ENCODE measurements at places on chromosomes 1 and 21.

- no peak for DNase-seq
Measured at GRCh38 chr1:84303314-84303830, 1.9 kb downstream of the SAMD13 start.

- DNase-seq: no peak
Measured at GRCh38 chr1:185439727-185440415, 122.8 kb upstream of the IVNS1ABP start.

DNA sequence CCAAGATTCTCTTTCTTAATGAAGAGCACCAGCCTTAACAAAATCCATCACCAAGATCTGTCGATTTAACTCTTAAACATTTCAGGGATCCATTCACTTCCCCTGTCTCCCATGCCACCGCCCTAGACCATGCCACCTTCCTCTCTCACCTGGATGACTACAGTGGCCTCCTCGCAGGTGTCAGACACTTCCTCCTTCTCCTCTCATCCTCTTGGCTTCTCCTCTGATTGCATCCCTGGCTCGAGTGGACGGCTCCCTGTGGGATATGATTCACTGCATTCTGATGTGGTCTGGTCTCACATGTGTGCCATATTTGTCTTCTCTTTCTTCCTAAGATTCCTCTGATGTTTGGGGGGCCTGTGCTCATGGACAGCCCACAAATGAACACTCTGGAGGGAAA, 66.4 kb upstream of the KLHDC7A start:
- no peak for DNase-seq

DNA sequence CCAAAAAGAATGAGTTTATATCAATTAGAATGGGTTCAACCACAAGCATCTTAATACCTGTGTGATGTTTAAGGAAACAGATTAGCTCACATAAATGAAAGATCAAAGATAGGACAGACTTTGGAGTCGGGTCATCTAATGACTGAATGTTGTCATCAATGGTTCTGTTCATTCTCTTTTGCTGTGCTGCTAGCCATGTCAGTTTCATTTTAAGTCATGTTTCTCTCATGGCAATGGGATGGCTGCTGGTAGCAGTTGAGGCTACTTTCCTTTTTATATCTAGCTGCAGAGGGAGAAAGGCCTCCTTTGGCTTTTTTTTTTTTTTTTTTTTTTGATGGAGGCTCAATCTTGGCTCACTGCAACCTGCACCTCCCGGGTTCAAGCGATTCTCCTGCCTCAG, 86.9 kb upstream of the SPAG17 start:
- no peak for DNase-seq

- no peak for DNase-seq
Measured at GRCh38 chr1:197063212-197063611, 3.8 kb downstream of the F13B start.

DNA sequence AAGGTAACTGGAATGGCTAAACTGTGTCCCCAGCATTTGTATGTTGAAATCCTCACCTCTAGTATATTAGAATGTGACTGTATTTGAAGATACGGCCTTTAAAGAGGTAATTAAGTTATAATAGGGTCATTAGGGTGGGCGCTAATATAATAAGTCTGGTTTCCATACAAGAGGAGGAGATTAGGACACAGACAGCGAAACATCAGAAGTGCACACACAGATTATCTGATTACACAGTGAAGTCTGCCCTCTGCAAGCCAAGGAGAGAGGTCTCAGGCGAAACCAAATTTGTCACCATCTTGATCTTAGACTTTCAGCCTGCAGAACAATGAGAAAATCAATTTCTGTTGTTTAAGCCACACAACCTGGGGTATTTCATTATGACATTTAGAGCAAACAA, 2233.1 kb downstream of the MRPL39 start:
- DNase-seq: no peak

DNA sequence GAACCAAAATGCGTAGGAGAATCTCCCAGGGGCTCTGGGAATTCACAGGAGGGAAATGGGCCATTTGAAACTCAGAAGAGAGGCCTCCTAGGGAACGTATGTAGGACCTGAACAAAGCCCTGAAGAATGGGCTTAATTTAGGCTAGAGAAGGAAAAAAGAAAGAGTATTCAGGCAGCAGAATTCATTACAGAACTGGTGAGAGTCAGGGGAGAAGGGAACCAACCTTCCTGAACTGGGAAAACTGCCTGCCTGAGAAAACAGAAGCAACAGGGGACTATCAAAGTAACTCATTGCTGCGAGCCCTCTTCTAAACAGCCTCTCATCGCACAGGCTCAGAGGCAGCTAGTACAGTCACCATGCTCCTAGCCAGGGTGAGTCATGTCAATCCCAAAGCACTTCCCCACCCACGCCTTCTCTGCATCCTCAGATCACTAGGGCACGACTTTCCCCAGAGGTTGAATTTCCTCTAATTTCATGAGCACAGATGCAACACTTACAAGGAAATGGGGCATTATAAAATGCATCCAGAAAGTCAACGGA, 98.1 kb downstream of the ADSS2 start:
- DNase-seq: no peak

DNA sequence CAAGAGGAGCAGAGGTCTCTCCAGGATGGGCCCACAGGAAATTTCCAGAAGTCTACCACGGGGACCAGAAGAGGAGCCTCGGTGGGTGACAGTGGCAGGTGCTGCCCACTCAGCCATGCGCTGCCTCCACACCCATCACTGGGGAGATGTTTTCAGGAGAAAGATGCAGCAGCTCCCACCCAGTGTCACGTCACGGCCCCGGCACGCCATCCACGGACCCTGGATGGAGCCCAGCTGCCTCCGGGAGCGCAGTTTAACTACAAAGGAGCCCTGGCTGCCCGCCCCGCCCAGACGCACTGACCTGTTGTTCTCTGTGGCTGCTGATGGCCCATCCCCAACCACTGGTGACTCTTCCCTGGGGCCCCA, 6.8 kb downstream of the TSPEAR start:
- no peak for DNase-seq

DNA sequence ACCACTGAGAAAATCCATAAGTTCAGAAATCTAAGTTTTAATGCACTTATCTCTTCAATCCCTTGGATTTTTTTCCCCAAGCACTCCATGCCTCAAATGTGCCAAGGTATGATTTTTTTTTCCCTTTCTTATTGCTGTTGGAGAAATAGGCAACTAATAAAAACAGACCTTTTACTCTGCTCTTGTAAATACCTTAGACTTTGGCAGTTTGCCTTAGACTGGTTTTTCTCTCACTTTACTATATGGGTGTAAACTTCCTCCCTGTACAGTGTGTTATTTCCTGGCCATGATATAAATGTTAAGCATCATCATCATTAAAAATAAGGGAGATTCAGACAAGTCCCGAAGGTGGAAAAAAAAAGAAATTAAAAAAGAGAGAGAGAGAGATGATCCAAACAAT, 65.7 kb downstream of the LRRC8C start:
- DNase-seq: no peak

GRCh38 chr1:224065455-224065854, 48.5 kb upstream of the FBXO28 start:
- DNase-seq: no peak

GRCh38 chr1:151158326-151158725, 1.9 kb downstream of the TNFAIP8L2 start:
- no peak for DNase-seq

DNA sequence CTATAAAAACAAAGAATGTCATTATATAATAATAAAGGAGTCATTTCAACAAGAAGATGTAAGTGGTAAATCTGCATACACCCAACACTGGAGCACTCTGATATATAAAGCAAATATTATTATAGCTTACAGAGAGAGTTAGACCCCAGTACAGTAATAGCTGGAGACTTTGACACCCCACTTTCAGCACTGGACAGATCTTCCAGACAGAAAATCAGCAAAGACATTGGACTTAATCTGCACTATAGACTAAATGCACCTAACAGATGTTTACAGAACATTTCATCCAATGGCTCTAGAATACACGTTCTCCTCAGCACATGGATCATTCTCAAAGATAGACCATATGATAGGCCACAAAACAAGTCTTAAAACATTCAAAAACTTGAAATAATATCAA, 20.0 kb upstream of the KCNH1 start:
- DNase-seq: no peak
